Esophagus squamous epithelium (tissue), 5 donors: ENCODE measurements at places on chromosomes 3 and 15. TPM values are rescaled to one million over a fixed set of nuclear protein-coding genes. Genes with fewer than 3 reads are reported as not detected.

Gene INO80
- 24.8 TPM for total RNA-seq

Gene XIRP1
- total RNA-seq: 0.18 TPM

Gene AADACL2
- total RNA-seq: 0.19 TPM

Gene GRAMD2A
- total RNA-seq: 1.5 TPM

Gene SSUH2
- total RNA-seq: not detected

Gene ISLR2
- not detected for total RNA-seq

Gene EXD1
- not detected for total RNA-seq

Gene AGBL1
- 0.11 TPM for total RNA-seq

Gene OSBPL10
- total RNA-seq: 58.8 TPM

Gene NMNAT3
- total RNA-seq: 7.6 TPM

Gene PAK6
- 53.5 TPM for total RNA-seq

Gene SLC51A
- total RNA-seq: 1.1 TPM

Gene MEIS2
- total RNA-seq: 6.6 TPM

Gene DCLK3
- 0.13 TPM for total RNA-seq

Gene CLDN18
- total RNA-seq: not detected

Gene CHL1
- 29.3 TPM for total RNA-seq

Gene SLC22A13
- not detected for total RNA-seq

Gene GPR149
- total RNA-seq: not detected

Gene RLBP1
- not detected for total RNA-seq

Gene ZNF385D
- total RNA-seq: 0.82 TPM

Gene DAPK2
- 10.8 TPM for total RNA-seq

Gene WNT5A
- total RNA-seq: 28.8 TPM

Gene GRK7
- total RNA-seq: 0.08 TPM

Gene C2CD4B
- total RNA-seq: 0.15 TPM

Gene THUMPD3
- 30.1 TPM for total RNA-seq

Gene IL12A
- total RNA-seq: 12.2 TPM

Gene STIMATE
- total RNA-seq: 7.0 TPM

Gene SCN5A
- total RNA-seq: 0.18 TPM

Gene CD200R1
- total RNA-seq: 2.9 TPM

Gene DPPA4
- not detected for total RNA-seq

Gene FEZF2
- total RNA-seq: not detected
